Activated CD4-positive, alpha-beta T cell treated with anti-CD3 and anti-CD28 coated beads, Interleukin-2, amount 10 ng/mL, durations not matched to agents 7 days and 5 days (primary cell): ENCODE measurements at places on chromosomes 12 and 14. TPM values are rescaled to one million over a fixed set of nuclear protein-coding genes. Genes with fewer than 3 reads are reported as not detected.

The NRL gene
- total RNA-seq, result 3.3 TPM

The HOXC10 gene
- total RNA-seq, result not detected

The GARIN6 gene
- total RNA-seq, result not detected

The LRTM2 gene
- total RNA-seq, result not detected

The SERPINA12 gene
- total RNA-seq, result not detected

The LRRK2 gene
- total RNA-seq, result not detected

The CLECL1 gene
- 1.4 TPM for total RNA-seq

The GNG2 gene
- total RNA-seq, result 260 TPM

The CCDC38 gene
- total RNA-seq, result not detected

The SPX gene
- 0.12 TPM for total RNA-seq

The TTC9 gene
- 14.8 TPM for total RNA-seq

The GPR84 gene
- 0.33 TPM for total RNA-seq

The DPY19L2 gene
- 0.27 TPM for total RNA-seq

The OR6C65 gene
- total RNA-seq, result not detected

The KRT83 gene
- total RNA-seq, result not detected

The GPR132 gene
- 46.6 TPM for total RNA-seq

The PTPRO gene
- 7.7 TPM for total RNA-seq

The SDR9C7 gene
- not detected for total RNA-seq

The RDH16 gene
- 0.35 TPM for total RNA-seq

The NEUROD4 gene
- not detected for total RNA-seq

The SAMD15 gene
- total RNA-seq, result 0.27 TPM

The OAS1 gene
- total RNA-seq, result 194 TPM

The PLCZ1 gene
- total RNA-seq, result not detected

The RIC8B gene
- 13.6 TPM for total RNA-seq

The DLK1 gene
- not detected for total RNA-seq

The ABCC9 gene
- total RNA-seq, result not detected

The GALC gene
- 15.5 TPM for total RNA-seq
